ELF-1 (cell line): ENCODE measurements at places on chromosomes 1 and 21.

DNA sequence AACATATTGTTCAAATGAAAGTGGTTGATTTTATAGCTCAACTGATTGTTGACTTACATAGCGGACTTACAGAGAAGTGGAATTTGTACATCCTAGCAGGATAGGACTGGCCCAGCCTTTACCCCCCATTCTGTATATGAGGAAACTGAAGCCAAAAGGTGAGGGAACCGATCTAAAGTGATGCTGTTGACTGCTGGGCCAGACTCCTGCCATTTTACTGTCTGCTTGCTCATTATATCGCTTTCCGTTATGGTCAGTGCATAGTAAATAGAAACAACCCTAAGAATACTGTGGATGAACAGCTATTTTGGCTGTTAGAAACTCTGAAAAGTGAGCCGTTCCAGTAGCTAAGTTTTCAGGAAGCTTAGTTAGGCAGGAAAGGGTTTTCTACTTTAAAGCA lies 31.9 kb downstream of the PRDM2 start:
- DNase-seq: no peak

GRCh38 chr1:116997066-116997465 lies 4.5 kb upstream of the CD101 start:
- DNase-seq: no peak

- DNase-seq: no peak
These were observed 24.8 kb upstream of the CLDN8 start for GRCh38 chr21:30240661-30241060.

DNA sequence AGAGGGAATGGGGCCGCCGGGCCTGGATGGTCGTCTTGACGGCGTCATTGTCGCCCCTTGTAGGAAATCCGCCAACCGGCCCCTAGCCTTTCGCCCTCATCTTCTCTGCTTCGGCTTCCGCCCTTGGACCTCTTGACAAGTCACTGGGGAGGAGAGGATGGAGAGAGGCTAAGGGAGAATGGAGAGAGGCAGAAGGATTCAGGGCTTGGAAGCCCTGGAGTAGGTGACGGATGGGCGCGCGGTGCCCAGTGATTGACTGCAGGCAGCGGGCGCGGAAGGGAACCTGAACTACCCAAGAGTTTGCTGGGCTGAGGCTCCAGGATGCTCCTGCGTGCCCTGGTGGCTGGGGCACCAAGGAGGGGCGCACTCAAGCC lies 651 bp downstream of the PDE4B start:
- no peak for DNase-seq

GRCh38 chr1:243325305-243325890 lies 69.6 kb downstream of the SDCCAG8 start:
- DNase-seq: no peak

DNA sequence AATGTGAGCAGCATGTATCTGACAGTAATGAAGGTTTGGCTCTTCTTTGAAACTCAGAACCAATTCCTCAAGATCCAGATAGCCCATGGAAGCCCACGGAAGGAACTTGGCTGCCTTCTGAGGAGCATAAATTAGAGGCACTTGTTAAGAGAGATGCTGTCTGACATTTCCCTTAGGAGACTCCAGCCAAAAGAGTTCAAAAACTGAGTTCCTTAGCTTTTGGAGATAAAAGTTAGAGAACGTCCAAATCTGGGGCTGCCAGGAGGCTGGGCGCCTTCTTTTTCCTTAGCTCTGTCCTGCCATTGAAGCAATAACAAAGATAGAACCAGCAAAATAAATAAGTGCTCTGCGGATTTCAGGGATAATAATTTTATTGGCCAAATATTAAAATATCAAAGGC lies 439.6 kb upstream of the USP24 start:
- no peak for DNase-seq

GRCh38 chr1:208270651-208271141 lies 26.5 kb upstream of the PLXNA2 start:
- DNase-seq: peak; percentile 87
